ENCODE measurements at places on chromosomes 5 and 9.

GRCh38 chr9:113598883-113599282 is 135.4 kb downstream of the RGS3 start:
- H3K27ac ChIP-seq = no peak overlapping the region
- H3K4me3 ChIP-seq = no peak overlapping the region
- no peaks in the 10 kb centered on the region for H3K27me3 ChIP-seq
- no peak for DNase-seq
- H3K4me1 ChIP-seq = peaks cover 63% of the 10 kb centered on the region
- H3K36me3 ChIP-seq = peaks cover 14% of the 10 kb centered on the region

- H3K36me3 ChIP-seq = no peaks in the 10 kb centered on the region
- H3K27ac ChIP-seq = no peak overlapping the region
- H3K4me1 ChIP-seq = peaks cover 19% of the 10 kb centered on the region
These were observed 492.4 kb downstream of the GADD45G start for GRCh38 chr9:90097237-90097636.

DNA sequence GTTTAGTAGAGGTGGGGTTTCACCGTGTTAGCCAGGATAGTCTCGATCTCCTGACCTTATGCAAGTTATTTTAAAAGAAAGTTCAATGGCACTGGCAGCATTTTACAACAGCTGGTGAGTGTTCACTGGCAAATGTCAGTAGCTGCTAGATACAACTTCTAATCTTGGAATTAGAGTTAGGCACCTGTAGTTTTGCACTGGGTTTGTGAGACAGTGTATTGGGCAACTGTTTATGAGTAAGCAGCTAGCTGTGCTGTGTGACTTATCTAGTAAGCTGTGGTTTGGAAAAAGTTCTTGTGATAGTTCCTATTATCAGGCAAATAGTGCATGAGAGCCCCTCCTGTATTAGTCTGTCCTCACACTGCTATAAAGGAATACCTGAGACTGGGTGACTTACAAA is 61.5 kb downstream of the UBE2QL1 start:
- no peaks in the 10 kb centered on the region for H3K36me3 ChIP-seq
- H3K27me3 ChIP-seq = no peaks in the 10 kb centered on the region
- H3K4me3 ChIP-seq = no peak overlapping the region
- peaks cover 11% of the 10 kb centered on the region for H3K4me1 ChIP-seq
- peak overlapping the region; percentile 65 for H3K27ac ChIP-seq

DNA sequence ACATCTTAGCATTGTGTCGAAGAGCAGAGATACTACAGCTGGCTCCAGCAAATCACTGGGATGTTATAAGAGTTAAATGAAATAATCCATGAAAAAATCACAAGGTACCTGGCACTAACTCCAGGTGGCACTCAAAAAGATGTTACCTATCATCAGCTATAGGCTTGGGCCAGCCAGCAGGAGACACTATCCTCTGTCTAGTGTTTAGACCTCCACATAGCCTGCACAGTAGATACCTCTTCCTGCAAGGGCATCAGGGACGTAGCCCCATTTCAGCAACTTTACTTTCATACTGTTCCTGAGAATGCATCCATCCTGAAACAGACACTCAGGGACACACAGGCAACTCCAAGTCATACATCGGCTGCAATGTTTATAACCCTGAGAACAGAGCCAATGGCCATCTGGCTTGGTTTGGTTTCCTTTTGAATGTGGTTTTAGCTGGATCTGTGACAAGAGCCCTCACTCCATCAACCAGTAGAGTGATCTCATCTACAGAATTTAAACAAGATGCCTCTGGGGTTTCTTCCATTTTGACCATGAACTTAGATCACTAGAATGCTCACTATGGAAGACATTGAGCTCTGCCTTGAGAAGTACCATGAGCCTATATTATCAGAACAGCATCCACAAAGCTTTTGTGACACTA is 69.9 kb downstream of the TLE1 start:
- no peaks in the 10 kb centered on the region for H3K36me3 ChIP-seq
- no peak overlapping the region for H3K27ac ChIP-seq
- DNase-seq = no peak
- no peak overlapping the region for H3K4me3 ChIP-seq
- H3K4me1 ChIP-seq = peaks cover 29% of the 10 kb centered on the region

Measured in gastrocnemius medialis (tissue), 4 donors.